SK-N-SH treated with all-trans-retinoic acid at 6 μM for 48 hours (cell line): ENCODE measurements at places on chromosomes 16 and 17.

DNA sequence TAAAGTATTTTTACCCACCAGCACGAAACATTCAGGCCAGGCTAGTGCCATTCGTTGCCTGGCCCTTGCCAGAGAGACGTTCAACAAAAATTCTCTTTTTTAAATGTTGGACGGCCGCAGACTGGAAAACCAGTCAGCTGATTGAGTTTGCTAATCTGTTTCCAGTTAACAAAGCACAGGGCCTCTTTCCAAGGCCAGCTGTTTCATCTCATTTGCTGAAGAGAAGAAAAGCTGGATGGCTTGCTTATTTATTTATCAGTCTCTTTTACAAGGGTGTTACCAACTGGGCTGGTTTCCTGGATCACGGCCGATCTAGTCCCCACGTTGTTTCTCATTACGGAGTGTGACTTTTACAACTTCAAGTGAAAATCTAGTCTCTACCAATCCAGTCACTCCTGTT is 418.7 kb upstream of the DYNLRB2 start:
- no peak; the same call in 2 of the 3 replicates for ATAC-seq

GRCh38 chr17:18967916-18968315 is 16.0 kb downstream of the SLC5A10 start:
- ATAC-seq, result peak; percentile 3; the same call in 2 of the 3 replicates

DNA sequence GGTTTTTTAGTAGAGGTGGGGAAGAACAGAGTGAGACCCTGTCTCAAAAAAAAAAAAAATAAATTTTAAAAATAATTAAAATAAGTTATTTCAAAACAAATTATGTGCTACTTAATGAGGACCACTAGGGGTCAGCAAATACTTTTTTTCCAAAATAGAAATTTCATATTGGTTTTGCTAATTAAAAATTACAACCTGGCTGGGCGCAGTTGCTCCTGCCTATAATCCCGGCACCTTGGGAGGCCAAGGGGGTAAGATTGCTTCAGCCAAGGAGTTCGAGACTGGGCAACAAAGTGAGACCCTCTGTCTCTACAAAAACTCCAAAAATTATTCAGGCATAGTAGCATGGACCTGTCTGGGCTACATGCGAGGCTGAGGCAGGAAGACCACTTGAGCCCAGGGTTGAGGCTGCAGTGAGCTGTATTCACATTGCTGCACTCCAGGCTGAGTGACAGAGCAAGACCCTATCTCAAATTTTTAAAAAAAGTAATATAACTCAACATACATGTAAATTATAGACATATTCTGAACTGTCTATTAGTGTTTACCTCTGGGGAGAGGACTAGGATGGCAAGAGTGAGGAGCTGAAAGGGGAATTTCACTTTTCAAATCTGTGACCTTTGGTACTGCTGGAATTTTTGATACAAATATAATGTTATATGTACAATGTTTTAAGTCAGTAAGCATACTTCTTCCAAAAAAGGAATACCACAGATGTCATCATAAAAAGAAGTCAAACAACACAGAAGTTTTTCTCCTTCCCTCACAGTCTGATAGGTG is 8.1 kb downstream of the MEIOB start:
- peak; percentile 56 for ATAC-seq

- no peak for ATAC-seq
Measured at GRCh38 chr17:41768682-41769288, 17.7 kb downstream of the JUP start.

DNA sequence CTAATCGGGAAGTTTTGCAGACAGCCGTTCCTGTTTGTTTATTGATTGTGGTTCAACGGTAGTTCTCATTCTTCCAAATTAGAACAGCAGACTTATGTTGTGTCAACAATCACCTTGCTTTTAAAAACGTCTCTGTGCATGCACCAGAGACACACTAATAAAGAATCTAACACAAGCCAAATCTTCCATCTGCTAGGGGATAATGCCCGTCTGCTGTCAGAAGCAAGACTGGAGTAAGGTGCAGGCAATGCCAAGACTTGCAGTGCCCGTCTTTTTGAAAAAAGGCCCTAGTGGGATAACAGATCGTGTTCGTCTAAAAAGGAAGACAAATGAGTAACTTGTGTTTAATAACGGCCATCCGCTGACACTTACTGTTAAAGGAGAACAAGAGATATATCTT is 158.4 kb downstream of the KCNJ2 start:
- no peak for ATAC-seq

GRCh38 chr16:537415-538335 is 10.2 kb downstream of the CAPN15 start:
- no peak for ATAC-seq

- ATAC-seq, result no peak
Measured at GRCh38 chr16:46730126-46730525, 18.0 kb downstream of the MYLK3 start.

DNA sequence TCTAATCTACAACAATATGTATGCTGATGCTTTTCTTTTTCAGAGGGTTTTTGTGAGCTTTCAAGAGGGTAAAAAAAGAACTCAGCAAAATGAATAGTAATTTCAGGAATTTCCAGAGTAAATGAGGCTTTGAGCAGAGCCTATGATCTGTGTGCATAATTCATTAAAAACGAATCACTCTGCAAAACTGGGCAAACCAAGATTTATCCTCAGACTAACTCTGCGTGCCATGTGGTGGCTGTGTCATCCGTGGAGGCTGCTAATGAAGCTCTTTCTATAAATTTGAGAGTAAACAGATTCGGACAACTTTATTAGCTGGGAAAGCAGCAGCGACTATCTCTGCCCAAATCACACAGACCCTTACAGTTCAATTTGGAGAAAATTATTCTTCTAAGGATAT is 83.8 kb downstream of the FOXL1 start:
- ATAC-seq, result peak; percentile 65

DNA sequence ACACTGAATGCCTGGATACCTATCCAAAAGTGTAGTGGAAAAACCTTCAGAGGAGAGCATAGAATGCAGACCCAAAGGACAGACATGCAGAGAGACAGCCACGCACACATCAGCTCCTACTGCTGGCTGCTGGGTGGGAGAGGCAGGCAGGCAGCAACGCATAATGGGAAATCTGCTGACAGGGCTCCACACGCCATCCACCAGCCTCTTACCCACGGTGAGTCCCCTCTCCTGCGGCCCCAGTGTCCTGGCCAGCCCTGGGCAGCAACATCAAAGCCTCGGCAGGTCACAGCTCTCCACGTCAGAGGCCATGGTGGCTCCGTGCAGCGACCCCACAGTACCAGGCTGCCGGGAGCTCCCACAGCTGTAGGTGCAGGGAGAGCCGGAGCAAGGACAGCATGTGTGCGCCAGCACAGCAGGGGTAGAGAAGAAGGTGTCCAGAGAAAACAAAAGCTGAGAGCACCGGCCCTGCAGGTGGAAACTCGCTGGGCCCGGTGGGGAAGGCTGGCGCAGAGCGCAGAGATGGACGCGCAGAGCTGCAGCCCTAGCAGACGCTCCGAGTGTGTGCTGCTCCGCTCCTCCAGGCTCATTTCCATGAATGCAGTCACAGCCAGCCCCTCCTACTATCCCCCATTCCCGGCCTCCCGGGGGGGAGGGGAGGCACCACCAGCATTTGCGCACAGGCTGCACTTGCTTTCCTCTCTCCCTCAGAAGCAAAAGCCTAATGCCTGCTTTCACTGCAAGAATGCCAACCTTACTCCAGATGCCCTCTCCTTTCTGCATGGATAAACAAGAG is 58.9 kb downstream of the CYTH1 start:
- peak; percentile 76 for ATAC-seq

DNA sequence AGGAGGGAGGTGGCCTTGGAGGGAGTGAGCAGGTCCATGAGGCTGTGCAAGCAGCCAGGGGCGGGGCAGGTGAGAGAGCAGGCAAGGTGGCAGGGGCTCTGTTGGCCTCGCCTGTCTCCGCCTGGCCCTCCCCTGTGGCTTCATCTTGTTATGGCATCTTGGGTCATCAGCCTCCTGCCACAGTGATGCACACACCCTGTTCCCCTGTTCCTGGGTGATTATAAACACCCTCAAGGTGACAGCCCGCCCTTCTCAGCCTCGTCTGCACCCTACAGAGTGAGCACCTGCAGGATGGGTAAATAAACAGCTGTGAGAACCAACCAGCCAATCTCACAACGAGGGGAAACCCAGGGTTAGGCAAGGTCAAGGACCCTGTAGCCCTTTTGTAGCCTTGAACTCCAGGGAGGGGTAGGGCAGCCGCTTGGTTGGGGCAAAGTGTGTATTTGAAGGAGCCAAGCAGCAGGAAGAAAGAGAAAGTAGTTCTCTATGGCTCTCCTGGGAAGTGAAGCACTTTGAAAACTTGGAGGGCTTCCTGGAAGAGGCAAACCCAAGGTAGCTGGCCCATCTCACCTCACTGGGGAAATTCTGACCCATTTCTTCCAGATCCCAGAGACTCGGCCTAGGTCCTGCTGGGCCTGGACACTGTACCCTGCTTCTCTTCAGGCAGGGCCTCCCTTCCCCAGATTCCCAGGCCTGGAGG is 60.6 kb downstream of the NT5M start:
- no peak for ATAC-seq

DNA sequence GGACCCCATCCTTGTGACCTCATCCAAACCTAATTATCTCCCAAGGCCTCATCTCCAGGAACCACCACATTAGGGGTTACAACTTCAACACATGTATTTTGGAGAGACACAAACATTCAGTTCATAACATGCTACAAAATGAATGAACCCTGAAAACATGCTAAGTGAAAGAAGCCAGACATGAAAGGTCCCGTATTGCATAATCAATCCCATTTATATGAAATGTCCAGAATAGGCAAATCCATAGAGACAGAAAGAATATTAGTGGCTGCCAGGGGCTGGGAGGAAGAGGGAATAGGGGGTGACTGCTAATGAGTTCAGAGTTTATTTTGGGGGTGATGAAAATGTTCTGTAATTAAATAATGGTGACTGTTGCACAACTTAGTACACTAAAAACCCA is 3.7 kb upstream of the IL34 start:
- no peak for ATAC-seq

- peak; percentile 61 for ATAC-seq
Measured at GRCh38 chr16:31876951-31877828, 3.6 kb downstream of the ZNF267 start.

DNA sequence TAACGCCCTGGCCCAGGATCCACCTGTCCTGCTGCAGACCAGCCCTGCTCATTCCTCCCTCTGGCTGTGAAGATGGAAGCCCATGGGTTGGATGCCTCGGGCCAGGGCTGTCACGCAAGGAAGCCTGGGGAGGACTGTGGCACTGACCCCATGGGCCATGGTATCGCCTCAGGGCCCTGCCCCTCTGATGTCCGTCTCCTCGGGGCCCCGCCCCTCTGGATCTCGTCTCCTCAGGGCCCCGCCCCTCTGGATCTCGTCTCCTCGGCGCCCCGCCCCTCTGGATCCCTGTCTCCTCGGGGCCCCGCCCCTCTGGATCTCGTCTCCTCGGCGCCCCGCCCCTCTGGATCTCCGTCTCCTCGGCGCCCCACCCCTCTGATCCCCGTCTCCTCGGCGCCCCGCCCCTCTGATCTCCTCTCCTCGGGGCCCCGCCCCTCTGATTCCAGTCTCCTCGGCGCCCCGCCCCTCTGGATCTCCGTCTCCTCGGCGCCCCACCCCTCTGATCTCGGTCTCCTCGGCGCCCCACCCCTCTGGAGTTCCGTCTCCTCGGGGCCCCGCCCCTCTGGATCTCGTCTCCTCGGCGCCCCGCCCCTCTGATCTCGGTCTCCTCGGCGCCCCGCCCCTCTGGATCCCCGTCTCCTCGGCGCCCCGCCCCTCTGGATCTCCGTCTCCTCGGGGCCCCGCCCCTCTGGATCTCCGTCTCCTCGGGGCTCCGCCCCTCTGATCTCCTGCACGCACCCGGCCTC is 24.0 kb downstream of the METRNL start:
- ATAC-seq, result no peak

GRCh38 chr16:58422809-58423208 is 30.5 kb downstream of the GINS3 start:
- ATAC-seq, result no peak

- no peak for ATAC-seq
Measured at GRCh38 chr16:49474741-49475140, 101.1 kb downstream of the C16orf78 start.

GRCh38 chr17:76271669-76272540 is 6.8 kb downstream of the UBALD2 start:
- no peak for ATAC-seq

- no peak for ATAC-seq
Measured at GRCh38 chr17:35025541-35025940, 38.0 kb downstream of the RFFL start.

DNA sequence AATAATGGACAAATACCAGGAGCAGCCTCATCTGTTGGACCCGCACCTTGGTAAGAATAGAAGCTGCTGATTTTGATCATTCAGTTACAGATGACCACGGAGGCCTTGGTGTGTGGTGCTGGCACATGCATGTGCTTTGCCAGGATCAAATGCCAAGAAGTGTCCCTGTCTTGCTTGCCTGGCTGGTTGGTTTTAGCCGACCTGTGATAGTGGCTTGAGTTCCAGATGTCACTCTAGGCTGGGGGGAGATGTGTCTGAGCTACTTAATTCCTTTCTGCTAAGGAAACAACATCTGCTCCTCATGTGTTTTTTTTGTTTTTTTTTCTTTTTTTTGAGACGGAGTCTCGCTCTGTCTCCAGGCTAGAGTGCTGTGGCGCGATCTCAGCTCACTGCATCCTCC is 4.3 kb downstream of the TBCD start:
- ATAC-seq, result no peak

- no peak; the same call in 2 of the 3 replicates for ATAC-seq
Measured at GRCh38 chr16:56871172-56871593, 6.2 kb downstream of the SLC12A3 start.

DNA sequence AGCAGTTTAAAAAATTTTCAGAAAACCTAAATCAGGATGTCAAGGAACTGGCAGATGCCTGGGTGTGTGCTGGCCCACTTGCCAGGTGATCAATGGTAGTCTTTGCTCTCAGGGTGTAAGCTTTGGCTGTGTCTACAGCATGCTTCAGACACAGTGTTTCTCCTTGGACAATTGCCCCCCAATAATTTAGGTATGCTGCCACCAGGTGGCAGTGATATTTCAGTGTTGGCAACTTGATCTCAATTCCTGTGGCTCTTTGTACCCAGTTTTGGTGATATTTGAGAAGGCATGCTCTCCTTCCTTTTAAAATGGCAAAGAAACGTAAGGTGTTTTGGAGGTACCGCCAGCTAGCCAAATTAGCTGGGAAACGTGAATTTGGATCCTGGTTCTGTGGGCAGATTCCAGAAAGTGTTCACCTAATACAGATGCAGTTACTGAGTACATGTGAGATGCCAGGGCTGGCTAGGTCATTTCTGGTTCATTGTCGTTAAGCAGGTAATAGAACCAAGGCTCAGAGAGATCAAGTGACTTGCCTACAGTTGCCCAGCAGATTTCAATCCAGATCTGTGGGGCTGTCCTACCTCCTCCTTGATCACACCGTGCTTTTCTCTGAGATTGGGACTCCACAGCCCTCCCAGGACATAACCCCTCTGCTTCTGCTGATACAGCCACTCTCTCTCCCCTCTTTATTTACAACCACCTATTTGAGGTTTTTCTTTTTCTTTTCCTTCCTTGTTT is 155.6 kb upstream of the PLCG2 start:
- ATAC-seq, result peak; percentile 68

- no peak for ATAC-seq
Measured at GRCh38 chr17:32157225-32157624, 14.9 kb downstream of the RHOT1 start.

GRCh38 chr17:31093866-31094599 is 744 bp upstream of the NF1 start:
- no peak for ATAC-seq
